ENCODE measurements at places on chromosomes 16 and 17.

- DNase-seq = no peak
These were observed 472.5 kb downstream of the WWOX start for GRCh38 chr16:78571898-78572358.

DNA sequence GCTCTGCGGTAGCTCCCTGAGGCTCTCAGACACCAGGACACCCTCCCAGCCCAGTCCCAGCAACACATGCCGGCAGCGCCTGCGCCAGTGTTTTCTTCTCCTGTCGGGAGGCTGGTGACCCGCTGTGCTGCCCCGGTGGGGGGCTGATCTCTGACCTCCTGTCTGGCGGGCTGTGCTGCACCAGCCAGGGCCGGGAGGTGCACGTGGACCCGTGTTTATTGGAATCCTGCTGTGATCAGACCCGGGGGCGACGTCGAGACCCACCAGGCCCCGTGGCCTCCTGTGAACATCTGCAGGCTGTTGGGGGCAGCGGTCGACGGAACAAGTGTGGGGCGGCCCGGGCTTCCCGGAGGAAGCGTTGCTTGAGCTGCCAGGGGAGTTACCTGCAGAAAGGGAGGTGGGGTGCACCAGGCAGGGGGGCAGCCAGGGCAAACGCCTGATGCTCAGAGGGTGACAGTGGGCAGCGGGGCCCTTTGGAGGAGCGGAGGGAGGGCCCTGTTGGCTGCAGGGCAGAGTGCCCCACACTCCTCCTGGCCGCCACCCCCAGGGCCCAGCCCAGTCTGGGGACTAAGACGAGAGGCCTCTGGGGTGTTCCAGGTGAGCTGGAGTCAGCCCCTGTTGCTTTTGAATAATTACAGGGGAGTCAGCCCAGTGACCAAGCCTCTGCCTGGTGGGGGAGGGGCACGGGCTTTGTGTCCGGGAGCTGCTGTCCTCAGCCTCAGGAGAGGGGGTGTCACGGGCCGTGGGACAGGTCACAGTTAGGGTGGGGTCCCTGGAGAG, 2.3 kb upstream of the SSTR5 start:
- no peak for DNase-seq

DNA sequence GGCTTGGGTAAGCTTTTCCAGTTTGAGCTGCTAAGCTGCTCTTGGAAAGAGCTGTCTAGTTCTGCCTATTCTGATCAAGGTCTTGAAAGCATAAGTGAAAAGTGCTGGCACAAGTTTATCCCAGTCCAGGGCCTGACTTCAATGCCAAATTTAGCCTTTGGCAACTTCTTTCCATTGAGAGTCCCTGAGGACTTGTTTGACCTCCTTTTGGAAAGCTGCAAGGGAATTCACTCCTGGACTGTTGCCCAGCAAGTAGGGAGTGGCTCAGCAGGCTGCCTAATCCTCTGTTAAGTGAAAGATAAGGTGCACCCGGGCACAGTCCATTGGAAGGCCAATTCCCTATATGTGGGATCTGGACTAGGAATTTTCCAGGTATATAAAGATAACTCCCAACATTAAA, 16.0 kb upstream of the TANC2 start:
- DNase-seq = no peak

GRCh38 chr16:23691483-23692189, 12.9 kb downstream of the PLK1 start:
- no peak for DNase-seq

DNA sequence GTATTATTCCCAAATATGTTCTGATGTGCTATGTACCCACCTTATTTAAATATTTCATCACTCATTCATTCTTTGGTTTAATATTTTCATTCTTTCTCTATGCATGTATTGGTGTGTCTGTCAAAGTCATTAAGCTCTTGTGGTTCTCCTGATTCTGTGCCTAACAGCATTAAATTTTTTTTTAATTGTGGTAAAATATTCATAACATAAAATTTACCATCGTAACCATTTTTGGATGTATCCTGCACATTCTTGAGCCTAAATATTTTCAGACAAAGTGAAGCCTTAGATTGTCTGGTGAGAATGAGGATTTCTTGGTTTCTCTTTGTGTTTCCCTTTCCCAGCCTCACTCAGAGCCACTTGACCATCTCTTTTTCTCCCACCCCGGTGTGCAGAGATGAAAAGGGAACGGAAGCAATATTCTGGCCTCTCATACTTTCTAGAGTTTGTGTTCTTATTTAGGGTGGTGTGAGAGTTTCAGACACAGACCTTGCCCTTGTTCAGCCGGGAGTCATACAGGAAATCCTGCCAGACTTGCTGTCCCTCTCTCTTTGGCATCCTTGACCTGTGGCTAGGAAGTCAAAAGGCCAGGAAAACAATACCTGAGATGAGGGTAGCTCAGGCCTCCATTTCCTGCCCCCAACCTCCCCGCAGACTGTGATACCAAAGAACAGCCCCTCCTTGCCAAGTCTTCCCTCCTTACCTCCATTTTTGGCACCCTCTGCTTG, 4.9 kb downstream of the CCL5 start:
- peak; percentile 36 for DNase-seq

GRCh38 chr16:65119901-65120401, 1.9 kb downstream of the CDH11 start:
- no peak for DNase-seq

GRCh38 chr16:2715519-2715918, 4.5 kb downstream of the PRSS27 start:
- DNase-seq = peak; percentile 86

GRCh38 chr17:8160741-8161221, 2.0 kb downstream of the VAMP2 start:
- no peak for DNase-seq

DNA sequence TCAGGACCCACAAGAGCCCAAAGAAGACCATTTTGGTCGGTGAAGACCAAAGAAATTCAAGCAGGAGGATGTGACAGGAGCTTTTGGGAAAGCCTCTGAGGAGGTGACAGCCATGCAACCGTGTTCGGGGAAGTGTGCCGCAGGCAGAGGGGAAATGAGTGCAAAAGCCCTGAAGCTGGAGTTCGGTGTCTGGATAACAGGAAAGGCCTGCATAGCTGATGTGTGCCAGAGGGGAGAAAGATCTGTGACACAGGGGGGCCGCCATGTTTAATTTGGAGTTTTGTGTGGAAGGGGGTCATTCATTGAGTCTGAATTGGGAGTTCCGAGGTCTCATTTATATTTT, 870 bp upstream of the ZC3H7A start:
- no peak for DNase-seq

GRCh38 chr16:29809031-29809747, 2.8 kb upstream of the PRRT2 start:
- DNase-seq = no peak

DNA sequence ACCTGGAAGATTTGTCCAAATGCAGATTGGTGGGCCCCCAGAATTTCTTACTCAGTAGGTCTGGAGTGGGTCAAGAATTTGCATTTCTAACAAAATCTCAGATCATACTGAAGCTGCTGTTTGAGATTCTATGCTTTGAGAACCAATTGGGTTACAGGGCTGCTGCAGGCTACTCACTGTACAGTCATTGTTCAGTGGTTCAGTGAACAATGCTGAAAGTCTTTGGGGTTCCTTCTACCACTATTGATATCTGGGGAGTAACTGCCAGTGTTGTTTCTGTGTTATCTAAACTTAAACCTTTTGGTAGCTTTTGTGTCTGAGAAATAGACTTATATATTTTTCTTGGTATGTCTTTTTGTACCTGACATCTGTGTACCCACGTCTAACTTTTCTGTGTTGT, 187.5 kb downstream of the TANC2 start:
- DNase-seq = no peak

DNA sequence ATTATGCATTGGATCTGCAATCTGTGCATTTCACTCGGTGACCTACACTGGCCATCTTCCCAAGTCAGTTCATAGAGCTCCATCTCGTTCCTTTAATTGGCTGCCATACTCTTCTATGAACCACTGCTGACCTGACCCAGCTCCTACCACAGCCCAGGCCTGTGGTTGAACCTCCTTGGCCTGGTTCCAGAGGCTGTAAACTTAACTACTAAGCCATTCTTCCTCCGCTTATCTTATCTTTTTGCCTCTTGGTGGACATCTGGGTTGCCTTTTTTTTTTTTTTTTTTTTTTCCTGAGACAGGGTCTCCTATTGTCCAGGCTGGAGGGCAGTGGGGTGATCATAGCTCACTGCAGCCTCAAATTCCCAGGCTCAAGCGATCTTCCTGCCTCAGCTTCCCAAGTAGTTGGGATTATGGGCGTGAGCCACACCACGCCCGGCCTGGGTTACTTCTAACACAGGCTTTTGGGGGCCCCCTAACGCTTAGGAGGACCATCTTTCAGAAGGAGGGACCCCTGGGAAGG, 18.3 kb downstream of the COQ7 start:
- no peak for DNase-seq

GRCh38 chr16:30525844-30526136, 576 bp downstream of the ZNF768 start:
- no peak for DNase-seq

GRCh38 chr16:83143788-83144187, 517.0 kb downstream of the CDH13 start:
- no peak for DNase-seq

DNA sequence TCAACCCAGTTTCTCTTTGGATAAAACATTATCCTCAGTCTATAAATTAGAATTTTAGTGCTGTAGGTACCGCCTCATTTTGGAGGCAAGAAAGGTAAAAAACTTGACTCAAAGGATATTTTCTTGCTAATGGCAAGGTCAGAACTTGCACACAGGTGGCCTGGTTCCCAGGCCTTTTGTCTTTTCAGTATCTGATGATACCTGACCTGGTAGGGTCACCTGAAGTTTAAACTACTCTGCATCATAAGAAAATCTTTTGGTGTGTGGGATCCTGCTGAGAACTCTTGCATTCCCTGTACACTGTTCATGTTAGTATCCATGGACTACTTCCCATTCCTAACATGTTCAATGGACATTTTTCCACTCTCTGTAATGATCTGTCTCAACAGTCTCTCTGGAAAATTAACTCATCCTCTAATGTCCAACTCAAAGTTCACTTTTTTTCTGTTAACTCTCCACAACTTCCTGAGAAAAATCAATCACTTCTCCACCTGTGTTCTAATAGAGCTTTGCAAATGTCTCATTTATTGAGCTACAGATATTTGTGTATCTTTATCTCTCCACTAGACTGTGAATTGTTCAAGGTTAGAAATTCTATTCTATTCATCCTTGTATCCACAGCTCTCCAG, 317.1 kb upstream of the SOX9 start:
- no peak for DNase-seq

- peak; percentile 15 for DNase-seq
These were observed 20.0 kb upstream of the NXPH3 start for GRCh38 chr17:49555495-49556222.

DNA sequence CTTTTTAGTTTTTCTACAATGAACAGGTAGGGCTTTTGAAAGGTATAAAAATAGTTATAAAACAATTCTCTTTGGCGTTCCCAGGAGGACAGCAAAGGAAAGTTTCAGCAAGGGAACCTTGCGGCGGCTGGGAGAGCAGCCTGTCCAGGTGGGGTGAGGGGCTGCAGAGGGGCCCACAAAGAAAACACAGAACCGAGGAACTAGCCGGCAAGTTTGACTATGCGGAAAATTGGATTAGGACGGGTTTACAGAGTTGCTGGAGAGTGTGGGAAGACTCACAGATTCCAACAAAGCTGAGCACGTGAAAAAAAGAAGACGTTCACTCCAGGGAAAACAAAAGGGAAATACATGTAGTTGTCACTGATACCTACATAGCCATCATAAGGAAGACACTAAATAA, 40.2 kb upstream of the METTL16 start:
- DNase-seq = no peak

Data from GM20000 (cell line).